AG04450 (cell line): ENCODE measurements at places on chromosomes 7 and 10.
A peak's percentile ranks its signal among the peaks of the same experiment; 100 is the strongest.

DNA sequence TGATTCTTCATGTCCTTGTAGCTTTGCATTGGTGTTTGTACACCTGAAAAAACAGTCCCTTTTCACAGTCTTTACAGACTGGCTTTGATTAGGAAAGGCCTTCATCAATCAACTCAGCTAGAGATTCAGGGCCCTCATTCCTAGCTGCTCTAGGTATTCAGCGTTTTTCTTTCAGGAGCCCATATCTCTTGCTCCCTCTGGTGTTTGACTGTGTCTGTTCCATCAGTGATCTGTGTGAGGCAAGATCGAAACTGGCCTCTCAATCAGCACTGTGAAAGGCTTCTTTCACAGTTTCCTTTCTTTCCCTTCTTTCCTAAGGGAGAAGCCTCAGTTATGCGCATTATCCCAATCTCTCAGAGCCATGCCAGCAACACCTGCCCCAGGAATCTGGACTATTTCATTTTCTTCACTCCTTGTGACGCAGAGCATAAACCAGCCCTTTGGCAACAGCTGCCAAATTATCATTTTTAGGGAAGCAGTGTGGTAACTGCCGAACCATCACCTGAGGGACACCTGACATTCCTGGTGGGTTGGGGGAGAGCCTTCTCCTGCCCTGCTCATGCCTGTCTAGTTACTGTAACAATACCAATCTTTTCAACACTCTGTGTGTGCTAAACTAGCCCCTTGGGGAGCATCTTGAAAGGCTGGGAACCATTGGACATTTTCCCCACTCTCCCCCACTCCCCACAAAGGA, 75.7 kb upstream of the CCDC71L start:
- peak; percentile 56 for DNase-seq

GRCh38 chr7:84941291-84941690, 245.6 kb downstream of the SEMA3D start:
- DNase-seq, result no peak

GRCh38 chr10:66587680-66588050, 338.2 kb upstream of the LRRTM3 start:
- DNase-seq, result no peak

GRCh38 chr7:455110-455928, 64.3 kb downstream of the PDGFA start:
- no peak for DNase-seq

DNA sequence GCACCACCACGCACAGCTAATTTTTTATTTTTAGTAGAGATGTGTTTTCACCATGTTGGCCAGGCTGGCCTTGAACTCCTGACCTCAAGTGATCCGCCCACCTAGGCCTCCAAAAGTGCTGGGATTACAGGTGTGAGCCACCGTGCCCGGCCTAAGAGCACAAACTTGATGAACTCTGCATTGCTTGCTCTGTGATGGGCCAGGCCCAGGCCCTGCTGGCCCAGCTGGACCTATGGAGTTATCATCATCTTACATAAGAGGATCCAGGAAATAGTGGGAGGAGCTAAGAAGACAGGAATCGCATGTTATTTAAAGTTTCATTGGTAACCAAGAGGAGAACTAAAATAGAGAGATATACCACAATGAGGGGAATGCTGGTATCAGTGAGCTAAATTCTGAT, 86.9 kb downstream of the DAGLB start:
- DNase-seq, result no peak

DNA sequence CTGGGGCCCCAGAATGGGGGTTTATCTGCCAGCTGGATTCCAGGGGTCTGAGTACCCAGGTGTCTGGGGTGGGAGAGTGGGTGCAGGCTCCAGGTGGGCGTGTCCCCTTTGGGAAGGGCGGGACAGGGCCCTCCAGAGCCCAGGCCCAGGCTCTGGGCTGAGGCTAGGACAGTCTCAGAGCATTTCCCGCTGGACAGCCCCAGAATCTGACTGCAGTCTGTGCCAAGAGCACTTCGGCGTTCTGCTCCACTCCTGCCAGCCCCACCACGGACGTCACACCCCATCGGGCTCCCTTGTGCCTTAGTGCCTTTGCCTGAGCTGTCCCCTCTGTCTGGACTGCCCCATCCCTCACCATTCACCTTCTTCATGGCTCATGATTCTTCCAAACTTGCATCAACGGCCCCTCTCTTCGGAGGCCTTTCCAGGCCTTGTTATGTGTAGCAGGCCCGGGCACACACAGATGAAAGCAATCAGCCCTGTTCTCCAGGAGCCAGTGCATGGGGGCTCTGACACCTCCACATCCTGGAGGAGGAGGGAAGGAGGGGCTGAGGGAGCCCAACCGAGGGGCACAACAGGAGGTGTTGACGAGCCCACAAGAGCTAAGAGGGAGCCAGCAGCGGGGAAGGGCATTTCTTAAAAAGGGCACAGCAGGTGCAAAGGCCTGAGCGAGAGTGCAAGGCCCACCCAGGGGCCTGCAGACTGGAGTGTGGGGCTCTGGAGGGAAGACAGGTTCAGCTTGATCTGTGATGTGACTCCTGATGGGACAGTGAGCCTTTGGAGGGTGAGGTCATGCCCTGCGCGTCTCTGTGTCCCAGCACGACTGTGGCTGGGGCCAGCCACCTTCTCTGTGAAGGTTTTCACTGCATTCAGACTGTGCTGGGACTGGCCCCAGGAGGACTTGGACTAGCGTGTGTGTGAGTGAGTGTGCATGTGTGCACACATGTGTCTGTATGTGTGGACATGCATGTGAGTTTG, 41.7 kb downstream of the GTF2IRD1 start:
- DNase-seq, result no peak

DNA sequence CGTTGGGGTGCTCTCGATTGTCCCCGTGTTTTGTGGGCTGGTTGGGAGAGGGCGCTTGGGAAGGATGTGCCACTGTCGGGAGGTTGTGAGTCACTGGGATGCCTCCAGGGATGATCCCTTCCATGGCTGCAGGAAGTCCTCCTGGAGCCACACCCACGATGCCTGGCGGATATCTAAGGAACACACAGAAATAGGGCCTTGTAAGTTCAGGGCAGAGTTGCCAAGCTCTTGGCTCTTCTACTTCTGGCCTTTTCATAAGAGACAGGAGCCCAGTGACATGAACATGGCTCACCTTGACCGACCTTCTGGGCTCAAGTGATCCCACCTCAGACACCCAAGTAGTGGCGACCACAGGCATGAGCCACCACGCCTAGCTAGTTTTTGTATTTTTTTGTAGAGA, 47.6 kb downstream of the ZRANB1 start:
- DNase-seq, result no peak

DNA sequence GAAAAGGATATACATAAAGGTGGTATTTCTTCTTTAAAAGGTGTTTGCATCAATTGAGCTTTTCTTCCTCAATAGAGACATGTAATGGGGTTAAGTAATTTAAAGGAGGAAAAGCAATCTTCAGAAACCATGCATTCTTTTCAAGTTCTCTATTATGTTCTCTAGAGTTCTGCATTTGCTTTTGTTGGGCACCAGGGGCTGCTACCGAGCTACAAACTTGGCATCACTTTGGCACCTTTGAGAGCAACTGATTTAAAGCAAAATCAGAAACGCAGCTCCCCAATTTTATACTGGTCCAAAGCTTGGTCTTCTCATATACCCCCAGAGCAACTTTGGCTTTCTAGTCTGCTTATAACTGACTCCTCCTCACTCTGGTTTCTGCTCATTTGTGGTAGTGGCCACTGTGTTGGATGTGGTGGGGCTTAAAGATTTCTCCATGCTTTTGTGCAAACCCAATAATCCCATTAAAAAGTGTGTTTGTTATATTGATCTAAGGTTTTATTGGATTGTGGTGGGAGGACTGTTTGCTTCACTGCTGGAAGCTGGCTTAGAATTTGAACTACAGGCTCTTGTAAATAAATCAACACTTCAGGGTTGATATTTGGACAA, 712.1 kb downstream of the PHTF2 start:
- peak; percentile 29 for DNase-seq

- DNase-seq, result no peak
Measured at GRCh38 chr7:2813350-2814185, 30.5 kb downstream of the GNA12 start.

DNA sequence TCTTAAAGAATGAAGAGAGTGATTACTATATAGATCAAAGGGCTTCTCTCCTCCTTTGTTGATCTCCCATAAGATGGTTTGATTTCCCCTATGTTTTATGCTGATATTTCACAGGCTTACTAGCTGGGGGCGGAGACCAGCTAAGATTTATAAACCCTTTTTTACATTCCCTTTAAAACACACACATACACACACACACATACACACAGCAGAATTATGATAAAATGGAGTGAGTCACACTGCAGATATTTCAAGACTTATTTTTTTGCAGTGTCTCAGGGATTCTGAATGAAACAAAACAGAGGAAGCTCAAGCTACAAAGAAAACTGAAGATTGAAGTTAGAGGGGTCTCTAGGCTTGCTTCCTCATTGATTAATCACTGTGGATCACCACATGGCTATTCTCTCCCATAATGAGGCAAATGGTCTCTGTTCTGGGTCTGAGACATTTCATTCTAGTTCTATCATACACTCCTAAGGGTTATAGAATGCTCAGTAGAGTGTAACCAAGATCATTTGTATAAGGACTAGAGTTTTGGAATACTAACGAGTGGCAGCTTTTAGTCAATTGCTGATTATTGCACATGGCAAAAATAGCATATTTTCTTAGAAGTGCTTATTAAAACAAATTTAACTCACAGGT, 18.6 kb downstream of the INA start:
- DNase-seq, result no peak

DNA sequence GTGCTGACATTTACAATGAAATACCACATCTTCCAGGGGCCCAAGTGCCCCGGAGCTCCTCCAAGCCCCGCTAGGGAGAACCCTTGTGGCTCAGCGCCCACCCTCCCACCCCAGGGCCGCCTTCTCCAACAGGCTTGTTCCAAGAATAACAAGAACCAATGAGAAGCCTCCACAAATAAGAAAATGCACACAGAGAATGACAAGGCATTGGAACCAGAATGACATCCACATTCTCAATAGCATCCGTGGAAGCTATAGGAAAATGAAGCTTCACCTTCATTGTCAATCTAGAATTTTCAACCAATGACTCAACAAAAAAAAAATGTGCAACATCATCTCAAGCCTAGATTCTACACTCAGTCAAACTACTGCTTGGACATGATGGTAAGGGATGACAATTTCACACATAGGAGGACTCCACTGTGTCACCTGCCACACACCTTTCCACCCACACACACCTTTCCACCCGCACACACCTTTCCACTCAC, 50.4 kb upstream of the PPP2R2D start:
- no peak for DNase-seq

GRCh38 chr7:81688622-81689411, 81.0 kb downstream of the HGF start:
- DNase-seq, result no peak

DNA sequence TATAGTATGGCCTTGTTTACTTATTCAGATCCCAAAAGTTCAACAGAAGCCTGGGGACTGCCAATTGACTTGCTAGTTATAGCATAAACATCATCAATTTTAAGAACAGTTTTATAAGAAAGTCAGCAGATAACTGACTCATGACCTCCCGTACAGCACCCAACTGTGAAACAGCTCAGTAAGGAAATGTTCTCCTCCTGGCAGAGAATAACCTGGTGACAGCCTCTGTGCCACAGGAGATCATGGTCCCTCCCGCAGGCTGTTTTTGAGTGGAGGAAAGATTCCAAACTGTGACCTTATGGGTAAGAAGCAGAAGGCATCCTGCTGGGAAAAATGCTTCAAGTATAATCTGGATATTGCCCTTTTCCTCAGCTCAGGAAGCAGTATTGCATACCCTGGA, 182.5 kb downstream of the SEMA3D start:
- no peak for DNase-seq

GRCh38 chr7:47411901-47412300, 170.0 kb downstream of the TNS3 start:
- no peak for DNase-seq

GRCh38 chr10:43138757-43139241, 554 bp downstream of the CSGALNACT2 start:
- no peak for DNase-seq

- DNase-seq, result no peak
Measured at GRCh38 chr10:56317603-56318002, 43.5 kb downstream of the ZWINT start.

DNA sequence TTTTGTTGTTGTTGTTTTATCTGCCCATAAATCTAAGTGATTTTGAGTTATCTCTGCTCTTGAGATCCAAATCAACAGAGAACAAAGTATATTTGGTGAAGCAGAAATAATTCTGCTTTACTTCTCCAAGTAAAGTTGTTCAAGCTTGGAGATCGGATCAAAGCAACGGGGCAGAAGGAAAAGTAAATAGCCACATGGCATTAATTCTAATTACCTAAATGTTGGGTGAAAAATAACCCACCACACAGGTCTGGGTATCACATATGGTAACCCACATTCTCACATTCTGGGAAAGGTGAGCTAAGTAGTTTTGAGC, 3.1 kb downstream of the NRP1 start:
- no peak for DNase-seq

- no peak for DNase-seq
Measured at GRCh38 chr7:2104716-2105115, 128.0 kb downstream of the MAD1L1 start.

- no peak for DNase-seq
Measured at GRCh38 chr7:30421647-30422196, 56.9 kb downstream of the NOD1 start.

DNA sequence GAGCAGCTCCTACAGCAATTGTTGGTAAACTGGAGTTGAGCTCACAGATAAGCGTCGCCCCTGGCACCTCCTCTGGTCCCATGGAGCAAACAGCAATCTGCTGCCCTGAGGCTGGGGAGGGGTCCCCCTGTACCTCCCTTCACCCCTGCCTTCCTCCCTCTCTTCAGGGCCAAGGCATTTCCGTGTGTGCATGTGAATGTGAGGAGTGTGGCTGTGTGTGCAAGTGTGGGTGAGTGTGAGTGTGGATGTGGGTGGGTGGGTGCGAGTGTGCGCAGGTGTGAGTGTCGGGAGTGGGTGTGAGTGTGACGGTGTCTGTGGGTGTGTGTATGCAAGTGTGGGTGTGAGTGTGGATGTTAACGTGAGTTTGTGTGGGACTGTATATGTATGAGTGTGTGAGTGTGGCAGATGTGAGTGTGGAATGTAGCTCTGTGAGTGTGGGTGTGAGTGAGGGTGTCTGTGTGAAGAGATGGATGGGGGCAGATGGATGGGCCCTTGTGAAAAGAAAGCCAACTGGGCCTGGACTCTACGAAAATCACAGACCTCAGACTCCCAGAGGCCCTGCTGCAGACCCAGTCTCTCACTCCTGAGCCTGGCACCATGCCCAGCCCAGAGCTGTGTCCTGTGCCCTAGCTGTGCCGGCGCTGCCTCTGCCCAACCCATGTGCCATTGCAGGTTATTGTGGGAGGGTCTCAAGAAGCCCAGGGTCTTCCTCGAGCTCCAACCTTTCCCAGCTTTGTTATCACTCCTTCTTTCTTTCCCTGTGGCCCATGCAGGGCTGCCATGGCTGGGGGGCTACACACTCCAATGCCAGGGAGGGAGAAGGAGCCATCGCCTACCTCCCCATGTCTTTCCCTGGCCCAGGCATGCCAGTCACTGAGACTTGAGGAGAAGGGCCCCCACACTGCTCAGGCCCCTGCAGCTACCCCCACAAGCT, 73.9 kb downstream of the GRID1 start:
- no peak for DNase-seq

- DNase-seq, result no peak
Measured at GRCh38 chr7:16791905-16792698, 12.7 kb downstream of the AGR2 start.
